CD8-positive, alpha-beta memory T cell (primary cell): ENCODE measurements at places on chromosomes 11 and 22.

DNA sequence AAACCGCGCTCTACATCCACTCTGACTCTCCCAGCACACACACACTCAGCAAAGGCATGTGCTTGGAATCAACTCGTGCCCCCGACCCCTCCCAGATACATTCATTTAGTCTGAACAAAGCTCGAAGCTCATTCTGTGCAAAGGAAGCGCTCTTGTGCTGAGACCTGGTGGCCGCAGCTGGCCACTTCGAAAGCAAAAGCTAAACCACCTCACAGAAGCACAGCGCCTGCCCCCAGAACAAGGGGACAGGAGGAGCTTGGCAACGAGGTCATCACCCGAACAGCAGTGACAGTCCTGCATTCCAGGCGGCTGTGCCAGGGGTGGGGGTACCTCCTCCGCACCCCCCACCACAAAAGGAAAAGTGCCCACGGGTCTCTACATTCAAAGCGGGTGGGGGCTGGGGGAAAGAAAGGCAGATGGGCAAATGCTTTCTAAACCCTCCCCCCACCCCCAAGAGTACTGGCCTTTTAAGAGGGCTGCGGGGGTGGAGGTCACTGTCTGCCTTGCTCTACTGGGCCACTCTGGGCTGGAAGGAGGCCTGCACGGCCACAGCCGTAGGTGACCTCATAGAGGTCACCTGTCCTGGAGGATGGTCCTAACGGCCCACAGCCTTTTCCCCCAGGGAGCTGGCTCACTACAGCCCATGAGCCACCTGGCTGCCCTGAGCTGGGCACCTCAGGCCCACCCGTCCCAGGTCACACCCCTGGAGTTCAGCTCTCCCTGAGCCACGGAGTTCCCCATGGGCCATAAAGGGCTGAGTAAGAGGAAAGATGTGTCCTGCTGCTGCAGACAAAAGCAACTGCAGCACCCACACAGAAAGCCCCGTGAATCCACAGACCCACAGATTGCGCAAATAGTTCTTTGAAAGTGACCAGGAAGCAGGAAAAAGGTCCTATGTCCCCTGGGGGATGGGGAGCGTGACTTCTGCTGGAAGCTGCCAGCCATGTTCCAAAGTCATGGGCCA, 21.3 kb downstream of the CBX7 start:
- no peaks in the 10 kb centered on the region for H3K36me3 ChIP-seq
- H3K4me1 ChIP-seq: no peaks in the 10 kb centered on the region
- no peaks in the 10 kb centered on the region for H3K27me3 ChIP-seq
- H3K4me3 ChIP-seq: no peak overlapping the region
- DNase-seq: no peak
- H3K27ac ChIP-seq: no peak overlapping the region

DNA sequence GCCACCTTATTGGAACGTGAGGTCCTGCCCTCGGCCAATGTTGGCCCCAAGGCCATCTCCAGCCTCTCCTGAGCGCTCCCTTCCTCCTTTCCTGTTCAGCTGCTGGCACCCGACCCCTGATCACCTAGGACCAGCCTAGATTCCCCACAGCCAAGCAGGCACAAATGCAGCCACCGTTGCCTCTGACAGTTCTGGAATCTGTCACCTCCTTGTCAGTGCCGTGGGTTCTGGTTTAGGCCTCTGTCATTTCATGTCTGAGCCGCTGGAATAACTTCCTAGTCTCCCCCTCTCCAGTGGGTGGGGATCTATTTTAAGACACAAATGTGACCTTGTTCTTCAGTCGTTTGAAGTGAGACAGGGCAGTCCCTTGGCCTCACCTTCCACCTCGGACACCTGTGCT, 29.7 kb downstream of the FADS3 start:
- no peak for DNase-seq
- no peaks in the 10 kb centered on the region for H3K4me1 ChIP-seq
- no peaks in the 10 kb centered on the region for H3K27me3 ChIP-seq
- no peak overlapping the region for H3K27ac ChIP-seq
- no peak overlapping the region for H3K4me3 ChIP-seq

GRCh38 chr22:44311855-44312170, 938 bp downstream of the SHISAL1 start:
- no peaks in the 10 kb centered on the region for H3K36me3 ChIP-seq
- no peak overlapping the region for H3K4me3 ChIP-seq
- H3K4me1 ChIP-seq: peaks cover 10% of the 10 kb centered on the region
- H3K27me3 ChIP-seq: no peaks in the 10 kb centered on the region
- H3K27ac ChIP-seq: no peak overlapping the region

GRCh38 chr11:64413417-64413816, 54.5 kb downstream of the RPS6KA4 start:
- no peaks in the 10 kb centered on the region for H3K4me1 ChIP-seq
- no peaks in the 10 kb centered on the region for H3K36me3 ChIP-seq
- no peak overlapping the region for H3K4me3 ChIP-seq
- no peak overlapping the region for H3K27ac ChIP-seq
- H3K27me3 ChIP-seq: no peaks in the 10 kb centered on the region
- DNase-seq: no peak

DNA sequence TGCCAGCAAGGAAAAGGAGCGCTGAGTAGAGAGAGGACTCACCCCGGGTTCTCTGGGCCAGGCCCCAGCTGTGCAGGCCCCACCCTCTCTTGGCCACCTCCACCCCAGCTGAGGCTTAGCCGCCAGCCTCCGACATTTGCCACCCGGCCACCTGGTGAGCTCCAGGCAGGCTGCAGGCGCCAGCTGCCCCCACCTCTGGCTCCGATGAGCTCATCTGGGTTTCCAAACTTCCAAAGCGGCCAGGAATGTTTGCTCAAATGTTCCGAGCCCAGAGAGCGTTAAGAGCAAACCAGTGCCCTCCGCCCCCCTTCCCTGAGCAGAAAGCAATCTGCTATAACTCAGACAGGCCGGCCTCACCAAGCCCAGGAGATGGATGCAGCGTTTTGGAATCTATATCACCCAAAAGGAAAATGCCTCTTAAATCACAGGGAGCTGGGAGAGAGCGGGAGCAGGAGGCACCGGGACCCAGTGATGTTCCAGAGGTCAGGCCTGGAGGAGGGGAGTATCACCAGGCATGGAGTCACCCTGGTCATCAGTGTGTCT, 9.1 kb upstream of the MN1 start:
- no peak overlapping the region for H3K27ac ChIP-seq
- H3K36me3 ChIP-seq: no peaks in the 10 kb centered on the region
- no peak for DNase-seq
- H3K4me1 ChIP-seq: no peaks in the 10 kb centered on the region

DNA sequence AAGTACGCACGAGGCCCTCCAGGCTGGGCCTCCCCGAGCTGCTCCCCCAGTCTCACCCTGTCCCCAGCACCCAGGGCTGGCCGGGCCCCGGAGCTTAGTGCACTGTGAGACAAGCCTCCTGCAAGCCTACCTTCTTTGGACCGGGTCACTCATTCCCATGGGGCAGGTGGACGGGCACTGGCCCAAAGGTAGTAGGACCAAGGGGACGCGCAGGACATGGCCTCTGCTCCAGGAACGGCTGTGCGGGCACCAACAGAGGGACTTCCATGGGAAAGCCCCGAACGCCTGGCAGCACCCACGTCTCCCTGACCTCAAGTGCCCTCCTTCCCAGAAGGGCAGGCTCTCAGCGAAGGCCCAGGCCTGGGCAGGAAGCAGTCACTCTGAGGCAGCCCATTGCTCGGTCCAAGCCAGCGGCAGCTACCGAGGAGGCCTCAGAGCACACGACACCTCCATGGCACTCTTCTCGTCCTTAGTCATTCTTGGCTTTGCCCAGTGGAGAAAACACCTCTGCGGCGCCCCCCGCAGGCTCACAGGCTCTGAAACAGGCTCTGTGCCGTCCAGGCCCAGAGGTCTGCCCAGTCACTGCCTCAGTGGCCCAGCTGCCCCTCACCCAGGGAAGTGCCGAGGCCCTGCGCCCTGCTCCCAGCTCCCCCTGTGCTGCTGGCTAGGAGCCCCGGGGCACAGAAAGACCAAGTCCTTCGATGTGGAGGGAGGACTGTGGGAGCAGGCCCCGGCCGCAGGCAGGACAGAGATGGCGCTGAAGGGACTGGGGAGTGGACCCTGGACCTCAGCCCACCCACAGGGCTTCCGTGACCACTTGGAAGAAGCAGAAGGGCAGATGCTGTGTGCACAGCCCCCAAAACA, 3.8 kb downstream of the MOB2 start:
- no peak for DNase-seq
- H3K27ac ChIP-seq: no peak overlapping the region
- H3K36me3 ChIP-seq: peaks cover 18% of the 10 kb centered on the region
- no peaks in the 10 kb centered on the region for H3K27me3 ChIP-seq
- H3K4me3 ChIP-seq: no peak overlapping the region

DNA sequence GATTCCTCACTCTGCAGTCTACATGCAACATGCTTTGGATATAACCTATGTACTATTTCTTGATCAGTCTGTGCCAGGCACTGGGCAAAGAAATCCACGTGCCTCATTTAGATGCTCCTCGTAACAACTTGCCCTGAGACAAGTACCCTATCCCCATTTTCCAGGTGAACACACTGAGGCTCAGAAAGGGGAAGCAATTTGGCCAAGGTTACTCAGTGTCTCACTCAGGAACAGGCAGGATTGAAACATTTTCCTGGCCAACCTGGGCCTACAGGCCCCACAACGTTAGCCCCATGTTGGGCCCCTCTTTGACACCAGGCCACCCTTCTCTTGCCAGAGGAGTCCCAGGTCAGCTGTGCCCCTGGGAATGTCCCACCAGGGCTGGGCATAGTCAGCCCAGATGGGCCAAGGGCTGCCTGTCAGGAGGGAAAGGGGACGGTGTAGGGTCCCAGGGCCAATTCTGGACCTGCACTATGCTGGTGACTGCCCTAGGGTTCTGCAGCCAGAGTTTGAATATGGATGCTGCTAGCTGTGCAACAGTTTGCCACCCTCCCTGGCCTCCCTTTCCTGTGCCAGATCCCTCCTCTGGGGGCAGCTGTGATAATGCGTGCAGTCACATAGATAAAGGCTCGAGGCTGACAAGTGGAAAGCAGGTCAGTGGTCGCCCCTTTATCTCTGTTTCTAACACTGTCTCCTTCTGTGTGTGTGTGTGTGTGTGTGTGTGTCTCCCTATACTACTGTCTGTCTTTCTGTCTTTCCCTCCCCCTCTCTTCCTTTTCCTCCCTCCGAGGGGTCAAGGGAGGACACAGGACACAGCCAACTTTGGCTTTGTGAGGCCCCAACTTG, 10.4 kb upstream of the EMID1 start:
- no peak overlapping the region for H3K4me3 ChIP-seq
- no peaks in the 10 kb centered on the region for H3K4me1 ChIP-seq
- peak overlapping the region; percentile 47 for H3K27ac ChIP-seq
- H3K27me3 ChIP-seq: no peaks in the 10 kb centered on the region
- H3K36me3 ChIP-seq: no peaks in the 10 kb centered on the region
- no peak for DNase-seq

- no peak overlapping the region for H3K27ac ChIP-seq
- H3K4me3 ChIP-seq: no peak overlapping the region
- H3K4me1 ChIP-seq: no peaks in the 10 kb centered on the region
- no peak for DNase-seq
These were observed 90.2 kb downstream of the CCDC73 start for GRCh38 chr11:32704261-32704660.

- no peak overlapping the region for H3K27ac ChIP-seq
- DNase-seq: no peak
- no peaks in the 10 kb centered on the region for H3K27me3 ChIP-seq
- no peaks in the 10 kb centered on the region for H3K4me1 ChIP-seq
- no peak overlapping the region for H3K4me3 ChIP-seq
These were observed 172.8 kb downstream of the FAM181B start for GRCh38 chr11:82560836-82561235.

DNA sequence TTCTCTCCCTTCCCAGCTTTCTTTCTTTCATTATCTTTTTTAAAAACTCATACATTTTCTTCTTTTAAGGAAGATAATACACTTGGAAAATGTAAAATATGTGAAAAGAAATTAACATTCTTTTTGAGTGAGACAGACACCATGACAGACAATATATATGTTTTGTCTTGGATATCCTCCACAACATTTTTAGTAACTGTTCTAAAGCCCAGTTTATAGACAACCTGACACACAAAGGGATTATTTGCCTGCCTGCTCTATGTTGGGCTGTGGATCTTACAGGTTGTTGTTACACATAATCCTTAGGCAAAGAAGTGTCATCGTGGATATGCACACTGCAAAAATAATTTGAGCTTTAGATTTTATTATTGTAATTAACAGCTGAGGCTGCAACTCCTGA, 301.4 kb upstream of the PDGFD start:
- no peak overlapping the region for H3K27ac ChIP-seq
- no peak for DNase-seq
- H3K4me3 ChIP-seq: no peak overlapping the region
- H3K4me1 ChIP-seq: no peaks in the 10 kb centered on the region
- no peaks in the 10 kb centered on the region for H3K27me3 ChIP-seq

- no peaks in the 10 kb centered on the region for H3K36me3 ChIP-seq
- no peak overlapping the region for H3K4me3 ChIP-seq
- DNase-seq: no peak
These were observed 67.9 kb downstream of the DCUN1D5 start for GRCh38 chr11:103024086-103024485.

- no peak overlapping the region for H3K4me3 ChIP-seq
- no peaks in the 10 kb centered on the region for H3K27me3 ChIP-seq
- DNase-seq: no peak
These were observed 7.6 kb downstream of the CLDN5 start for GRCh38 chr22:19516378-19517170.

DNA sequence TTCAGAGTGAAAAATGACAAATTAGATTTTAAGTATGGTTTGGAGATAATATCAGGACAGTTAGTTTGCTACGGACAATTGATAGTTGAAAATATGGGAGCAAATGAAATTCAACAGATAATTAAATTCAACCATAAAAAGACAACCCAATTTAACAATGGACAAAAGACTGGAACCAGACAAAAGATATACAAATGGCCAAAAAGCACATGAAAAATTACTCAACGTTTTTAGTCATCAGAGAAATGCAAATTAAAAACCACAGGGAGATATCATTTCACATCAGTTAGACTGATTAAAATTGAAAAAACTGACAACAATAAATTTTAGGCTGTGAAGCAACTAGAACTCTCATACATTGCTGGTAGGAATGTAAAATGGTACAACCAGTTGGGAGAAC, 27.2 kb downstream of the SIK2 start:
- no peaks in the 10 kb centered on the region for H3K27me3 ChIP-seq
- no peak overlapping the region for H3K27ac ChIP-seq
- DNase-seq: no peak
- H3K4me1 ChIP-seq: peaks cover 6% of the 10 kb centered on the region
- no peak overlapping the region for H3K4me3 ChIP-seq

DNA sequence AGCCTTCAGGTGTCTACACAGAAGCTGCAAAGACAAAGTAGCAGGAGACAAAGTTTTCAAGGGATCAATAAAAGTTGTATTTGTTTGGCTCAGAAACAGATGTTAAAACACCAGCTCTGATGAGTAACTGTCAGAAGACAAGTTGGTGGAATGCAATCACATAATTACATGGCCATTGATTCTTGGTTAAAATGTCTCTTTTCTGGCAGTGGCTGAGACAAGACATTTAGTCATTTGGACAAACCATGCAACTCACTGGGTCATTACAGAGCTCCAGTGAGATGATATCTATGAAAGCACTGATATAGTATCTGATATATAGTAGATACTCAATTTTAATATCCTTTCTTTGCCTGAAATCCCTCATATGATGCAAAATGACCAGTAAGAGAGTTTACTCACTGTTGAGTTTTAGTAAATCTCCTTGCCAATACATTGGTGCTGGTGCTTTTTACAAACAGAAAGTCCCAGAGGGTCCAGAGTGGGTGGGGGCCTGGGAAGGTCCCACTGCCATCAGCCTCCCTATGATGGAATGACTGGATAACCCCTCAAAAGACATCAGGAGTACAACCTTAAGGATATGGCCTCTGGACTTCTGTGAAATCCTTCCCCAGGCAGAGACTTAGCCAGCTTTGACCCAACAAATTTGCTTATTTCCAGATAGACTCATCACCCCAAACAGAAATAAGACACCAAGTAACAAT, 95.0 kb downstream of the SLC1A2 start:
- no peak overlapping the region for H3K4me3 ChIP-seq
- no peaks in the 10 kb centered on the region for H3K36me3 ChIP-seq
- H3K27ac ChIP-seq: no peak overlapping the region
- no peaks in the 10 kb centered on the region for H3K27me3 ChIP-seq
- no peak for DNase-seq
